ENCODE measurements at places on chromosomes 13 and 19.

GRCh38 chr13:93534181-93534700, 307.6 kb downstream of the GPC6 start:
- no peak for DNase-seq

GRCh38 chr19:18439025-18439909, 1.3 kb upstream of the ISYNA1 start:
- DNase-seq = peak; percentile 83

- DNase-seq = peak; percentile 74
These were observed 564.1 kb downstream of the DCT start for GRCh38 chr13:93915269-93915809.

- DNase-seq = peak; percentile 46
These were observed 9.3 kb downstream of the ZNF582 start for GRCh38 chr19:56383826-56384605.

DNA sequence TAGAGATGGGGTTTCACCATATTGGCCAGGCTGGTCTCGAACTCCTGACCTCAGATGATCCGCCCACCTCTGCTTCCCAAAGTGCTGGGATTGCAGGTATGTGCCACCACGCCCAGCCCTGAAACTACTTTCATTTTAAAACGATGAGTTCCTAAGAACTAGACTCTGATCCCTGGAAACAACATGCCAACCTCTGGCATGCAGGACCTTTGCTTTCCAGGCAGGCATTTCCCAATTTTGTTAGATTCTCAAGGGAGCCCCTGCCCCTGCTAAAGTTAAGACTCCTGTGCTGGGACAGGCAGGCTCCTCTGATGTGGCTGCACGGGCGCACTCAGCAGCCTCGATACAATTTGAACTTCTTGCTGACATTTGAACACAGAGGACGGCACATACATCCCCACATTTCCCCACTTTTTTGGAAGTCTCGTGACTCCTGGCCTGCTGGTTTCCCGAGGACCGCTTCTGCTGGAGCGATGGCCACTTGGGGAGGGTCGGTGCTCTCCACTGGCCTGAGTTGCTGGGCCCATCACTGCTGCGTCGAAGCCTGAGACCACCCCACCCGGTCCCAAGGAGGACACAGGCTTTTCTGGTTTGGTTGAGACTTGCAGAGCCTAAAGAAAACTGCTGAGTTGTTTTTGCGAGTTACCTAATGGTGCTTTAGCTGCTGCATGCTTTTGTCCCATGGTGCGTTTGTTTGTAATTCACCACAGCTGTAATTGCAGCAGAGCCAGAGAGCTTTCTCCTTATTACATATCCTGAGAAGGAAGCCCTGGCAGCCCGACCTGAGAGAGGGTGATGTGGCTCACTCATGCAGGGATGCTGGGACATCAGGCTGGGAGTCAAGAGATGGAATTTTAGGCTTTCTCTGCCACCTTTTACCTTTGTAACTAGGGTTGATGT, 8.2 kb downstream of the ATP11A start:
- DNase-seq = no peak

DNA sequence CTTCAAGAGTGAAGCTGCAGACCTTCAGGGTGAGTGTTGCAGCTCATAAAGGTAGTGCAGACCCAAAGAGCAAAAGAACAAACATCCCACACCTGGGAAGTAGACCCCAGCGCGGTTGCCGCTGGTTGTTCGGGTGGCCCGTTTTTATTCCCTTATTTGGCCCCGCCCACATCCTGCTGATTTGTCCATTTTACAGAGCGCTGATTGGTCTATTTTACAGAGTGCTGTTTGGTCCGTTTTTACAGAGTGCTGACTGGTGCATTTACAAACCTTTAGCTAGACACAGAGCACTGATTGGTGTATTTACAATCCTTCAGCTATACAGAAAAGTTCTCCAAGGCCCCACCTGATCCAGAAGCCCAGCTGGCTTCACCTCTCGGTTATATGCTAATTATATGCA, 1.0 kb downstream of the SCGB2B2 start:
- no peak for DNase-seq

GRCh38 chr13:41945926-41946325, 15.0 kb downstream of the VWA8 start:
- no peak for DNase-seq

DNA sequence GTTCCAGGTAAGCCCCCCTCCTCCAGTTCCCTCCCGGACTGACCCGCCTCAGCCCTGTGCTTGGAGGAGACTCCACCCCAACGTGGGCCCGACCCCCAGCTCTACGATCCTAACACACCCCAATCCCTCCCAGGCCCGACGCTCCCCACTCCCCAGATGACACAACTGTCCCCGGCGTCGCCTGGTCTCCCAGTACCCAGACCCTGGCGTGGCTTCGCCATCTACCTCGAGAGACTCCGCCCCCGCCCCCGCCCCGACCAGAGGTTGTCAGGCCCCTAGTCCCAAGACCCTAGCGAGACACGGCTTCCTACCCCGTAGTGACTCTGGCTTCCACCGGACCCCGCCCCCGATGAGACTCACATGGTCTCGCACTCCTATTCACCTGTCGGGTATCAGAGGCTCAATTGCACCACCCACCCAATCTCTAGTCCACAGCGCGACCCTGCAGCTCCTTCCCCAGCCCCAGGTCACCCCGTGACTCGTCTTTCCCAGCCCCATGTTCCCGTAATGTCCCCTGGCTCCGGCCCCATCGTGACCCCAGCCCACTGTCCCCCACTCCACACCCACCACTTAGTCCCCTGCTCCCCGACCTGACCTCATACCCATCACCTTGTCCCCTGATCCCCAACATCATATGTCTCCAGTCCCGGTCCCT, 2.9 kb downstream of the CD37 start:
- DNase-seq = no peak

DNA sequence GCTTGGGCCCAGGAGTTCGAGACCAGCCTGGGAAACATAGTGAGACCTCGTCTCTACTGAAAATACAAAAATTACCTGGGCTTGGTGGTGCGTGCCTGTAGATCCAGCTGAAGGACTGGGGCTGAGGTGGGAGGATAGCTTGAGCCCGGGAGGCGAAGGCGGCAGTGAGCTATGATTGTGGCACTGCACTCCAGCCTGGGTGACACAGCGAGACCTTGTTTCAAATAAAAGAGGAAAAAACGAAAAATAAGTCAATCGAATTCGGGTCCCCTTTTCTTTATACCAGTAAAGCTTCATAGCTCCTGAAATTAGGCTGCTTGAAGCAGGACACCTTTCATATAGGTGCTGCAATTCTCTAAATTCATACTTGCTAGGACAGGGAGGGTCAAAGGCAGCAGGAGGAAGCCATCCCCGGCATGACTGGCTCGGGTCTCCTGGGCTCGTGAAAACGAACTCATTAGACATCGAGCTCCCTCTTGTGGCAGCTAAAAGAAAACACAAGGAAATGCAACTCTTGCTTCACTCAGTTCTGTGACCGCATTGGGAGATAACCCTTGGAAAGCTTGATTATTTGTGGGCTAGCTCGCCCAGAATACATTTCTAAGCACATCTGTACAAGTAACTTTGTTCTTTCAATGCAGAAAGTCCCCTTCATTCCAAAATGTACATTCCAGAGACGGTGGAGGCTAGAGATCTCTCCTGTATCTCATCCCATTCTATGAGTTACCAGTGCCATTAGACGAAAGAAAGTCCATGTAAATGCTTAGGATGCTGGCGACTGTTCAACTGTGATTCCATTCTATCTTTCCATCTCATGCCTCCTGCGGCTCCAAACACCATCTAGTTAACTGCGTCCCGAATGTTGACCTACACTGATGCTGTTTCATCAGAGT, 16.8 kb downstream of the FPR2 start:
- peak; percentile 79 for DNase-seq

DNA sequence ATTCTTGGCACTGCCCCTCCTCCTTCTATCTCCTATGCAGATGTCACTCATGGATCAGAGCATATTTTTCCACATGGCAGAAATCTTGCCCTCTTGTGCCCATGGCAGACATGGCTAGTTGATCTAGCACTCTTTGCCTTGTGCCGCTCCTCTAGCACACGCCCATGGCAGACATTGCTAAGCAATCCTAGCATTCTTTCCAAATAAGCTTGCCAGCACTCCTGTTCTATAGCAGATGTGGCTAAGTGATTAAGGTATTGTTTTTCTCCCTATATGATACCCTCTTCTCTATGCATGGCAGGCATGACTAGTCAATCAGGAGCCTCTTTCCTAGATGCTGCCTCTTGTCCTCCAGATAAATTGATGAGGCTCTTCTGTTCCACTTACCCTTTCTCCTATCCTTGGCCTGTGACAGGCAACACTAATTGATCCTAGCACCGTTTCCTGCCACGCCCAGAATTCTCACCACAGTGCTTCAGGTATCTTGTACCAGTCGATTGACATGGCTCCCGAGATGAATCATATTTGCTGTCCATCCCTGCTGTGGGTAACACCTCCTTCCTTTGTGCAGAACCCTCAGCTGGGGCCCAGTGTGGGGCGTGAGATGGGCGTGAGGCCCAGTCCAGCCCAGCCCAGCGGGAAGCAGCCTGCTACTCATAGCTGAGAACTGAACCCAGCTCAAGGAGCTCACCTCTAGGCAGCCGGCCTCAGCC, 26.9 kb downstream of the TMED1 start:
- peak; percentile 50 for DNase-seq

DNA sequence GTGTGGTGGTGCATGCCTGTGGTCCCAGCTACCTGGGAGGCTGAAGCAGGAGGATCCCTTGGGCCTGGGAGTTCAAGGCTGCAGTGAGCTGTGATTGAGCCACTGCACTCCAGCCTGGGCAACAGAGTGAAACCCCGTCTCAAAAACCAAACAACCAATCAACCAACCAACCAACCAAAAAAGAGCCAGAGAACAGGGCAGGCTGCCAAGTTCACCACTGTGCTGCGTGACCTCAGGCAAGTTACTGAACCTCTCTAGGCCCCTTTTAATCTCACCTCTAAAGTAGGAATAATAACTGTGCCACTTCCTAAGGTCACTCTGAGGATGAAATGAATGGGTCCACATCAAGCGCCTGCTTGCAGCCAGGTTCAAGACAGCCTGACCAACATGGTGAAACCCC, 16.9 kb downstream of the TJP3 start:
- no peak for DNase-seq

DNA sequence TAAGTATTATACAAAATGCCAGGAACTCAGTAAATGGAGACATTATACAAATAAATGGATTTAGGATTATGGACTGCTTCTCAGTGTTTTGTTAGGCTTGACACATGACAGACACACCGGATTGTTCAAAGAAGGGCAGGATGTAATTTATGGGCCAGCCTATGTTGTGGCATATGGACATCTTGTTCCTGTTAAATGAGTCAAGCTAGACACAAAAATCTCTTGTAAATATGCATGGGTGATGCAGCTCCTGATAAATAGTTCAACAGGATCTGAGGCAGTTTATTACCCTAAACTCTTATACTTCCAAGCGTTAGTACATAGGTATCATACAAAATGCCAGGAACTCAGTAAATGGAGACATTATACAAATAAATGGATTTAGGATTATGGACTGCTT, 502.3 kb downstream of the TBC1D4 start:
- peak; percentile 3 for DNase-seq

- DNase-seq = peak; percentile 78
These were observed 25.0 kb downstream of the SH3GL1 start for GRCh38 chr19:4375164-4376027.

- DNase-seq = no peak
These were observed 314.8 kb downstream of the PCDH17 start for GRCh38 chr13:57946361-57946760.

DNA sequence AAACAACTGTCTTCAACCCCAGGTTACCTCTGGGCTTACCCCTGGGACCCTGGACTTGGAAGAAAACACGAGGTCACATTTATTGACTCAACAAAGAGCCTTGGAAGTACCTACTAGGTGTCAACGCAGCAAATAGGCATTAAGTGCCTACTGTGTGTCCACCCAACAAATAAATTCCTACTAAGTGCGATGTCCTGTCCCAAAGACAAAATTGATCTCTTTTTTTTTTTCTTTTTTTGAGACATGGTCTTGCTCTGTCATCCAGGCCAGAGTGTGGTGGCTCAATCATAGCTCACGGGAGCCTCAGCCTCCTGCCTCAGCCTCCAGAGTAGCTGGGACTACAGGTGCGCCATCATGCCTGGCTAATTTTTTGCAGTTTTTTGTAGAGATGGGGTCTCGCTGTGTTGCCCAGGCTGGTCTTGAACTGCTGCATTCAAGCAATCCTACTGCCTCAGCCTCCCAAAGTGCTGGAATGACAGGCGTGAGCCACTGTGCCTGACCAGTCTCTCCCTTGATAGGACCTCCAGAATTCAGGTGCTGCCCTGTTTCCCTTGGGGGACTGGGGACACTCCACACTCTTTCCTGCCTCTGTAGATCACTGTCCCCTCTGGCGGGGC, 589 bp upstream of the S1PR2 start:
- no peak for DNase-seq

DNA sequence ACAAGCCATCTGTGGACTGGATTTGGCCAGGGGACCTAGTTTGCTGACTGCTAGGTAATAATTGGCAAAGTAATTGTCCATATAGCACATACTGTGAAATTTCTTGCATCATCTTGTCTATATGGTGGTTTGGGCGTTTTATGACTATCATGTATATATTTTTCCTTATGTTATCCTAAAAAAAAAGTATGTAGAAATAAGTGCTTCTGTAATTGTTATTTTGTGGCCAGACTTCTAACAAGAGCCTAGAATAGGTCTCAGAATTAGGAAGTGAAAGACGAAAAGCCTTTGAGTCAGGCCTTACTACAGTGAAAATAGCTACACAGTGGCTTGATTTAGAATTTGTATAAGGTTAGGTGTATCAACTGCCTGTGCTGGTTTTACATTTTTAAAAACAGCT, 4.2 kb downstream of the FNDC3A start:
- DNase-seq = no peak
